ENCODE measurements at places on chromosomes 12 and 14.

GRCh38 chr14:35365130-35366055, 39.2 kb downstream of the NFKBIA start:
- DNase-seq: peak; percentile 91

GRCh38 chr12:124751654-124752355, 111.9 kb downstream of the SCARB1 start:
- DNase-seq: no peak

- DNase-seq: no peak
Measured at GRCh38 chr12:2227360-2227759, 174.6 kb downstream of the CACNA1C start.

- no peak for DNase-seq
Measured at GRCh38 chr14:49745191-49745590, 22.8 kb upstream of the KLHDC2 start.

GRCh38 chr14:53093206-53093605, 59.9 kb downstream of the DDHD1 start:
- DNase-seq: no peak

- no peak for DNase-seq
Measured at GRCh38 chr14:54683882-54684794, 117.2 kb downstream of the SAMD4A start.

- no peak for DNase-seq
Measured at GRCh38 chr12:53820514-53821306, 68.9 kb upstream of the CISTR start.

GRCh38 chr12:96045566-96045965, 10.2 kb upstream of the LTA4H start:
- no peak for DNase-seq

DNA sequence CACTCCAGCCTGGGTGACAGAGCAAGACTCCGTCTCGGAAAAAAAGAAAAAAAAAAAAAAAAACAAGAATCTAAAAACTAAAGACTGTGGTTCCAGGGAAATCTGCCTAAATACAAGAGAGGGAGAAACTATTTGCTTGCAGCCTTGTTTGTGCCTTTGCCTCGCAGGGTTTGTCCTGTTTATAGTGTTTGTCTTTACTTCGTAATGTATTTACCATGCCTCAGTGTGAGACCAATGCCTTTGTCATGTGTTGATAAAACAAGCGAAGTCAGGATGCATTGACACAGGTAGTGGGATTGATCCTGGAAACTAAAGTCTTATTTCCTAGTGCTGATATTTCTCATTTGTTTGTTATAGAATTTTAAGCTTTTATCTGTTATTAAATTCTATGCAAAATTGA, 199.0 kb downstream of the EXOC5 start:
- no peak for DNase-seq

- DNase-seq: no peak
Measured at GRCh38 chr12:115294453-115295133, 610.6 kb upstream of the TBX3 start.

DNA sequence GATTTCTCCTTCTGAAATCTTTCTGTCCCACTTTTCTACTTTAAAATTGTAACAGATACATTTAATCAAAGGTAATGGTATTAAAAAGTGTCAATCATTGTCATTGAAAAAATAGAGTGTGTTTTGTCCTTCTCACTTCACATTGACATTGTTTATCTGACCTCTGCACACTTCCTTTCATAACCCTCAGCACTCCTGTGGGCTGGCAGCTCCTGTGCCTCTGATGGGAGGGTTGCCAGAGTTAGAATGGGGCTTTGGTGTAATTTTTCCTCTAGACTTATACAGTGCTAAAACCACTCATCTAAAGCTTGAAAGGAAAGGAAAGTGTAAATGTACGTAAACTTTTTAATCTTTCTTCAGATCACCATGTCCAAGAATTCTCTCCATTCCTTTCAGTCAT, 23.7 kb downstream of the KCNA1 start:
- no peak for DNase-seq

GRCh38 chr12:100463661-100464060, 10.0 kb upstream of the NR1H4 start:
- DNase-seq: no peak

DNA sequence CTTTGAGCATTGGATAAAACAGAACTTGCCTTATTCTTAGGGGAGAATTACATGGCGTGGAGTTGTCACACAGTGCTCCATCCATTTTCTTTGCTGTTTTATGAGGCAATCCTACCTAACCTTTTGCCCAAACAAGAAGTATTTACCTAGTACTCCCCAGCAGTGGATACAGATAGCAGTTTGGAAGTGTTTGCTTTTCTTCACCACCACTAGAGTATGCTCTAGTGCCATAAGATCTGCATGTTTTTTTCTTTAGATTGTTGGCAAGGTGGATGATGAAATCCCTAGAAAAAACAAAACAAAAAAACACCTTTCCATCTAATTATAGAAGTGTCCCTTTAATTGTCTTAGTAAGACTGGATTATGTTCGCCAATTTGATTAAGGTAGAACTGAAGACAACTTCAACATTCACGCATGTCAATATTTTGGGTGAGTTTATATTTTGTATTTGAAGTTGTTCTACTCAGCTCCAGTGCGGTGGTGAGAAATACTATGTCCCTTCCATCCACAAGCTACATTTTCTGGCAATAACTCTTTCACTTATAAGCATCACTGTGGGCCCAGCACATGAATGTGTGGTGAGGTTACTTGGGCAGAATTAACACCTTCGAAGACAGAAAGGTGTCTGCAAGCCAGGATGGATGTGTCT, 23.6 kb upstream of the TMEM260 start:
- no peak for DNase-seq

DNA sequence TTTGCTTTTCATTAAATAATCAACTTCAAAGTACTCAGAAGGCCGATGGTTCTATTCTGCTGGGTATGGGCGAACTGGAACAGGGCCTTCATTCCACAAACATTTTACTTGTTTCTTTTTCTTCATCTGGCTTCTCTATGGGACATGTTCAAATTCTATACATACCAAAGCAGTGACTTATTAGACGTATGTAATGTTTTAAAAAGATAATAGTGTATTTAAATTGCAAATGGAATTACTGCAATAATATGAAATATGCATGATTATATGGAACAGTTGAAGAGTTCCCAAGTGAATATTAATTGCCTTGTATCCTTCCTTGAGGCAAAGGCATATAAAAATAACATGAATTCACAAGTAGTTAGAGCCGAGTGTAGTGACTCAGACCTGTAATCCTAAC, 75.5 kb downstream of the FAR2 start:
- DNase-seq: no peak

DNA sequence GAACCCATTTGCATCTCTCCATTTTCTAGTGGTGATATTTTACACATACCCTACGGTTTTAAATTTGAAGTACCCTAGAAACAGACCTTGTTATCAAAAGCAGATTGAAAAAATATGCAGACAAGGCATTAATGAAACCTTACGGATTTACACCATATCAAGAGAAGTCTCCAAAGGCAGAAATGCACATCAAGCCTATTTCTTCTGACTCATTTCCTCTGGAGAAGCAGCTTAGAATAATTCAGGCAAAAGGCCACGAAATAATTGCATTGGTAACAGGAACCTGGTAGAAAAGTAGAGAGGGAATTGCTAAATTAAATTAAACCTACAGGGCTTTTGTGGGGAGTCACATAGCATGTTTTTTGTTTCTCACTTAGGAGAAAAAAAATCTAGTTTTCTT, 34.7 kb downstream of the KICS2 start:
- no peak for DNase-seq

DNA sequence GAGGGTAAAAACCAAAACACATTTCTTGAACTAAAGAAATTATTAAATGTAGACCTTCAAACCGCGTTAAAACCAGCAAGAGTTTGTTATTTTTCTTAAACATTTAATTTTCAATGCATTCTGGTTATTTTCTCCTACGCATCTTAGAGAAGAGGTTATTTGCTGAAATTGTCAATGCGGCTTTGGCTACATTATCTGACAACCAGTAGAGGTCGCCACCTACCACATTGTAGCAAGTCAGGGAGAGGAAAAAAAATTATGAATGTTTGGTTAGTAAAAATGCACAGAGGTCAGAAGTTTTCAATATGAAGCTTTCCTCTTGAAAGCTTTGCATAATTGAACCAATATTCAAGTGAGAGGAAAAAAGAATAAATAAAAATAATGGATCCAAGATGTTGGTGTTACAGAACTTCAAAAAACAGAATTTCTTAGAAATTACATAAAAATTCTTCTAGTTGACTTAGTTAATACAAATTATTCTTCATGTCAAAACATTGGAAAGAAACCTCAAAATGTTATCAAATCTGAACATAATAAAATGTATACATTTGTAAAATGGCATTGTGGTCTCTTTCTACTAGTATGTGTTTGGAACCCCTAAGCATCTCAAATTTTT, 159.4 kb upstream of the TMTC2 start:
- DNase-seq: peak; percentile 19

GRCh38 chr12:2851931-2852330, 4.9 kb downstream of the TEX52 start:
- no peak for DNase-seq

GRCh38 chr14:71384007-71384845, 477.0 kb downstream of the PCNX1 start:
- DNase-seq: no peak

DNA sequence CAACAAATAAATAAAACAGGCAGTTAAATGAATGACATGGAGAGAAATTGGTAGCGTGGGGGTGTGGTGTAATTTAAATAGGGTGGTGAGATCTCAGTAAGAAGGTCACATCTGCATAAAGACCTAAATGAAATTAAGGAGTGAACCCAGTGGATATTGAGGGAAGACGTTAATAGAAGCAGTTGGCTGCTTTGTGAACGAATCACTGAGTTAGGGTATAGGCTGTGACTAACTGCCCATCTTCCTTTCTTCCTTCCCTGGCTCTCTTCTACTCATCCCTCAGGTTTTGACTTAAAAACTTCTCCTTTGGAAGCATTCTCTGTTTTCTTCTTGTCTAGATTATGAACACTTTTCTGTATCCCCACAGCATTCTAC, 64.7 kb downstream of the BTG1 start:
- no peak for DNase-seq

GRCh38 chr14:88326352-88327103, 3.5 kb upstream of the KCNK10 start:
- DNase-seq: no peak

DNA sequence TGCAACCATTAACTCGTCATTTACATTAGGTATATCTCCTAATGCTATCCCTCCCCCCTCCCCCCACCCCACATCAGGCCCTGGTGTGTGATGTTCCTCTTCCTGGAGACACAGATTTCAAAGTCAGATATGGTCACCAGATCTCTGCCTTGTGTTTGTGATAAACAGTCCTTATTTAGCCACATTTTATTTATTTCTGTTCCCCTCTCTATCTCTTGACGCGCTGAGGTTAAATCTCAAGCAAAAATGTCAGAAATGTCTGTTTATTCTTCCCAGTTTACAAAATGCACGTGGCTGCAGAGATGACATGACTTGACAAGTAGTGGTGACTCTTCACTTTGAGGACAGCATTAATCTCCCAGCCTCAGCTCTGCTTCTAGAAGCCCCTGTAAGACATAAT, 11.5 kb upstream of the RASSF3 start:
- peak; percentile 45 for DNase-seq

DNA sequence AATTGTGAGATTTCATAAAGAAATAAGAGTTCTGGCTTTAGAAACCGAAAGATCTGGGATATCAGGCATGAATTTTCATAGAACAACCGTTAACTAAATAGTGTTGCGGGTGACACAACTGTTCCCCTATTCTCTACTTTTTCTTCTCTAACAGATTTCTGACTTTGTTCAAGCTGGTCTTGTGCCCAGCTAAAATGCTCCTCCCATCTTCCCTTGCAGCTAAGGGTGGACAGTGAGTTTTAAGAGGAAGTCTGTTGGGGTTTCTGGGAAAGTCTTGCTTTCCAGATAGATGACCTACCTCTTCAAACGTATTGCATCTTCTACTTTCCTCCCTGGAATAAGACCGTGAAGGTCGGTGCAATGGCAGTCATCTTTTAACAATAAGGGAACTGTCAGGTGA, 18.7 kb downstream of the CCDC63 start:
- no peak for DNase-seq

GRCh38 chr14:106294324-106294723, 767.9 kb downstream of the TMEM121 start:
- DNase-seq: no peak

- DNase-seq: no peak
Measured at GRCh38 chr14:60705100-60705499, 19.1 kb downstream of the SIX4 start.

GRCh38 chr14:67313153-67313552, 46.5 kb downstream of the ATP6V1D start:
- no peak for DNase-seq

- DNase-seq: no peak
Measured at GRCh38 chr12:20477672-20478071, 109.3 kb downstream of the PDE3A start.

DNA sequence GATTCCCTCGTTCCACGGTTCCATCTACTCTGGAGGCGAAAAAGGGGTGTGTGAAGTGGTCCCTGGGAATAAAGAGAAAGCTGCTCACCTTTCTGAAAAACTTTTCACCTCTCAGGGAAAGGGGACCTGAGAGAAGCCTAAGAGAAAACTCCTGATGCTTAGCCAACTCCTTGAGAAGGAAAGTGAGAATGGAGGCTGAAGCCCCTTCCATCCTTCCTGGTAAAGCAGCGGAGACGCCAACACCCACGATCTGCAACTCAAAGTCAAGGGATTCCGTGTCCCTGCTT, 110.0 kb downstream of the ARF6 start:
- DNase-seq: no peak

- no peak for DNase-seq
Measured at GRCh38 chr14:42004321-42004720, 397.6 kb downstream of the LRFN5 start.

- DNase-seq: no peak
Measured at GRCh38 chr12:39835517-39836489, 216.2 kb upstream of the ABCD2 start.

- DNase-seq: no peak
Measured at GRCh38 chr12:60265741-60266140, 669.9 kb downstream of the SLC16A7 start.

GRCh38 chr14:96634896-96635295, 132.7 kb downstream of the PAPOLA start:
- no peak for DNase-seq

- DNase-seq: no peak
Measured at GRCh38 chr12:121400332-121401139, 618 bp downstream of the RNF34 start.

GRCh38 chr12:57765003-57765697, 1.7 kb downstream of the CYP27B1 start:
- DNase-seq: peak; percentile 19

- DNase-seq: no peak
Measured at GRCh38 chr14:71533390-71533789, 398.8 kb upstream of the RGS6 start.

GRCh38 chr14:68598621-68599447, 194.0 kb downstream of the ZFP36L1 start:
- DNase-seq: peak; percentile 70

GRCh38 chr12:132310181-132311040, 19.0 kb downstream of the GALNT9 start:
- DNase-seq: no peak

GRCh38 chr12:75177997-75178396, 31.6 kb downstream of the KCNC2 start:
- DNase-seq: no peak

All from bone marrow (tissue), 2 donors.